ENCODE measurements at places on chromosomes 7 and 10.

- no peak for DNase-seq
These were observed 200.3 kb downstream of the BUB3 start for GRCh38 chr10:123354521-123354920.

GRCh38 chr7:94303118-94303517, 91.6 kb upstream of the COL1A2 start:
- no peak for DNase-seq

DNA sequence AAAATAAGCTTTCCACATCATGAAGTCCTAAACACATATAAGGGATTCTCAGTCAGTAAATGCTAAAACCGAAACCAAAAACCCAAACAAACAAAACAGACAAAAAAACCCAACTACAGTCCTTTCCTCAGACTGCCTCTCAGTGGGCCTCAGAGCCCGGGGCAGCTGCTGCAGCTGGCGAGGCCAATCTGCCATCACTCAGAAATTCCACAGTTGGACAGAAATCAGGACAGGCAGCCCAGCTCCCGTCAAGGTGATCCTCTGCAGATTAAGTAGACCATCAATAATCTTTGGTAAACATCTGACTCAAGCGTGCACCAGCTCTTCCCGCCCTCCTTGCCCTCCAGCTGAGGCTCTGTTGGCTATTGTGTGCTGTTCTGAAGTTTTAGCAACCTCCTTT, 142.2 kb downstream of the ATXN7L1 start:
- DNase-seq = no peak

DNA sequence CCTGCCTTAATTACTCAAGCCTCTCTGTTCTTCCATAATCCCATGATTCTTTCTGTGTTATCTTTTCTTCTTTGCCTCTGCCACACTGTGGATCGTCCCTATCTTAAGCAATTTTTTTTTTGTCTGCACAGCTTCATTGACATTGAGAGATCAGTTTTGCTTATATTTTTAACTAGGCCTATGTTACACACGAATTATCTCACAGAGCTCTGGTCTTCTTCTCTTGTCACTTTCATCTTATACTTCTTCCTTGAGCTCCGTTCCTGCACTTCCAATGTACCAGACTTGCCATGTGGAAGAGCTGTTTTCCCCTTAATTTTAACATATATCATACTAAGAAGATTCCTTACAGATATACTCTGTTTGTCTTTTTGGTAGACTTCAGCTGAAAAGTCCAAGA, 106.1 kb downstream of the MAGI2 start:
- no peak for DNase-seq

DNA sequence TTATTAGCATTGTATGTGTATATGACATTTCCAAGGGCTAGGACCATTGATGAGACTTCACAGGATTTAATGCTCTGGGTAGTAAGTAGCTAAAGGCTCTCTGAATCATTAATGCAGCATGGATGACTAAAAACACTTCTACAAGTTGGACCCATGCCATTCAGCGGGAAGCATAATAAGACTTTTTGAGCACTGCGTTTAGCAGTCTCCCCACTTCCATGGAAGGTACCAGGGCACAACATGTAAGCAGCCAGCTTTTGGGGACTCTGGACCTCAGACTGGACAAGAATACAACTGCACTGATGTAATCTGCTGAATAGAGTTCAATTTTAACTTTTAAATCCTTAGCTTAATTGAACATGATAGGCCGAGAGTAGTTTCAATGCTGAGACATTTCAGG, 191.7 kb upstream of the IMMP2L start:
- no peak for DNase-seq

- DNase-seq = peak; percentile 57
These were observed 29.9 kb upstream of the HNRNPH3 start for GRCh38 chr10:68301790-68302502.

DNA sequence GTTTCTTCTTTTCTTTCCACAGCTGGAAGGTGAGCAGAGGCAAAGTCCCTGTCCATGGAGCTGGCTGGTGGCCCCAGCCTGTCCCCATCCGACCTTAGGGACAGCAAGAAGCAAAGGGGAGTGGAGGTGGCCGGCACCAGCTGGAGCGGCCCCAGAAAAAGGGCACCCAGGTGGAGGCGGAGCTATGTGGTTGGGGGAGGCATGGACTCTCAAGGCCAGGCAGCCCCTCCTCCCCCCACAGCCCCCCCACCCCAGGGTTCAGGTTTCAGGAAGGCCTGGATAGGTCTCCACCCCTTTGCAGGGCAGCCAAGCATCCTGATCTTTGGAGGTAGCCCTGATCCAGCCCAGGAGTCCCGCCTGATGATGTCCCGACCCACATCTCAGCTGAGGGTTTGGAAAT, at the start of gene SSC4D:
Gene SSC4D (minus strand): TSS at position 161 of the 400 bp plus-strand sequence. CDS start 5,258 bp downstream, outside the sequence.
- no peak for DNase-seq

DNA sequence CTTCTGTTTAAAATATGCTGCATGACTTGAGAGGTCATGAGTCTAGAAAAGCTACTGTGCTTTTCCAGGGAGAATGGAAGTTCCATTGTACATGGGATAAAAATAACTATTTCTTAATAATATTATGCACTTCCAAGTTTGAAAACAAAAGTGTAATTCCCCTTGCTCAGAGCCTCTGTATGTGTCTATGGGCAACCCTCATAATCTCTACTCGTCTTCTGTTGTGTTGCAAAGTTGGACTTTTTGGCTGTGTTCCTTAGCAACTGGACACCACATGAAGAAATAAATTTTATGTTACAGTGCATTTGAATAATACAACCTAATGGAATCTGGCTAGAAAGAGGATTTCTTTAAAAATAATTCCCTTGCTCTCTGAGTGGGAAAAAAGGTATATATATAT, 242.6 kb downstream of the TWIST1 start:
- no peak for DNase-seq

DNA sequence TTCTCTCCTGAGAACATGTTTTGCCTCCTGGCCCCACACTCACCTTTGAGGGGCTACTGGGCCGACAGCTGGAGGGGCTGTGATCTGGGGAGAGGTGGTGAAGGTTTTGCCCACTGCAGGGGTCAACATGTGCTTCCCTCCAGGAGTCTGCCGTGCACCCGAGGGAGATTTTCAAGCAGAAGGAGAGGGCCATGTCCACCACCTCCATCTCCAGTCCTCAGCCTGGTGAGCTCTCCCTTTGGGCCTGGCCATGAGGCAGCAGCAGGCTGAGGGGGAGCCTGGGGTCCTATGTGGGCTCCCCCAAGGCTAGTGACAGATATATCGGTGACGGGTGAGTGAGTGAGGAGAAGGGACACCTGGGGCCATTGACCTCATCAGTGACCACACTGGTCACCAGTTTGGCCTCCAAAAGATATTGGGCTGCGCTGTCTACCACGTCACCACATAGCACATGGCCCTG, 6.6 kb downstream of the PGAM2 start:
- no peak for DNase-seq

DNA sequence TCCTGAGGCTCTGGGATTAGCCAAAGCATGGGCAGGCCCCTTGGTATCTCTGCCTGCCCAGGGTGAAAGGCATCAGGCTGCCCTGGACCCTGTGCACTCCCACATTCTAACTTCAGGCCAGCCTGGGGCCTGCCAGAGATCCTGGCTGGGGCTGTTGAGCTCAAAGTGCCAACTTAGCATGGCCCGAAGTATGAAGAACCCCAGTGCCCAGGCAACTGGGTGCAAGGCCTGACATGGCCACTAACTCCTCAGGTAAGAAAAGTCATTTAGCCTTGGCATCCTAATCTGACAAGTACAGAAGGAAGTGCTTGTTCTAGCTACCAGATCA, 43.2 kb downstream of the FAM53B start:
- DNase-seq = no peak

GRCh38 chr10:125769175-125769574, 6.4 kb downstream of the MMP21 start:
- no peak for DNase-seq

GRCh38 chr10:35498693-35499092, 106.4 kb upstream of the GJD4 start:
- no peak for DNase-seq

DNA sequence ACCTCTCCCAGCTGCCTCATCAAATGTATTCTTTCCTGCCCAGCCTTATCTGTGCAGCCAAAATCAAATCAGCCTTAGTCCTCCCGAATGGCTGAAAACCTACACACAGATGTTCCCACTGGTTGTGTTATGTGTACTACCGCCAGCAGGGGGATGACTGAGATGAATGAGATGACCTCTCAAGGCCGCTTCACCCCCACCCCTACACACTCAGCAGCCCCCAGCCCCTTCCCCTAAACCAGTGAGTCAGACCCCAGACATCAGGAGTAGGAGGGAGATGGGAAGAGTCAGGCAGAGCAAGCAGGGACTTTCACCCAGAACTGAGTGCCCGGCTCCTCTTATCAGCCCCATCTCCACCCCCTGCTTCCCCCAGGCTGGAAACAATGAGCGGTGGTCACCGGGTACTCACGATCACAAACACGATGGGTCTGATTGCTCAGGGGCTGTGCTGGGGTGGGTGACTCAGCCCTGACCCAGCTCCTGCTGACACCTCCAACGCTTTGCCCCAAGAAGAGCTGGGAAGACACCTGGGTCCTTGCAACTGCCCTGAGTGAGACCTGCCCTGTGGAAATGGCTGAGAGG, 6.5 kb upstream of the C10orf105 start:
- peak; percentile 58 for DNase-seq

DNA sequence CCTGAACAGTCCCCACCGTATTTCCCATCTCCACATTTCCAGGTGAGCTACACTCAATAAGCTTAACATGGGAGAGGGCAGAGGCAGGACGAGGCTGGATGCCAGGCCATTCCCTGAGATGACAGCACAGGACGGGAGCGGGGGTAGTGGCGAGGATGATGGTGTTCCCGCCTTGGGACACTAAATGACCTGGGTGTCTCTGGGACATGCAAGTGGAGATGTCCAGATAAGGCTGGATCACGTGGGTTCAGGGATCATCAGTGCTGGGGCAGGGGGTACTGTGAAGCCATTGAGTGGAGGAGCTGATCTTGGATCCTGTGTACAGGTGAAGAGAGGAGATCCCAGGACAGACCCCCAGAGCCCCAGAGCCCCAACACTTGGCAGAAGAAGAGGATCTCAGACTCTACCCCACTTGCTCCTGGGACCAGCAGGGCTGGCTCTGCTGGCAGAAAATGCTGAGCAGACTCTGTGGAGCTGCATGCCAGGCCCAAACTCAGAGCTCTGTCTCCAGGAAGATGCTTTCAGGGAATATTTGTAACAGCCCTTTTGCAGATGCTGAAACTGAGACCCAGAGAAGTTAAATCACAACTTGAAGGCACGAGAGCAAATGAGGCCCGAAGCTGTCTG, 29.7 kb upstream of the HSPA12A start:
- no peak for DNase-seq

GRCh38 chr10:73076360-73077183, 20.1 kb downstream of the P4HA1 start:
- DNase-seq = no peak

- no peak for DNase-seq
These were observed 59.4 kb upstream of the MXI1 start for GRCh38 chr10:110147961-110148360.

DNA sequence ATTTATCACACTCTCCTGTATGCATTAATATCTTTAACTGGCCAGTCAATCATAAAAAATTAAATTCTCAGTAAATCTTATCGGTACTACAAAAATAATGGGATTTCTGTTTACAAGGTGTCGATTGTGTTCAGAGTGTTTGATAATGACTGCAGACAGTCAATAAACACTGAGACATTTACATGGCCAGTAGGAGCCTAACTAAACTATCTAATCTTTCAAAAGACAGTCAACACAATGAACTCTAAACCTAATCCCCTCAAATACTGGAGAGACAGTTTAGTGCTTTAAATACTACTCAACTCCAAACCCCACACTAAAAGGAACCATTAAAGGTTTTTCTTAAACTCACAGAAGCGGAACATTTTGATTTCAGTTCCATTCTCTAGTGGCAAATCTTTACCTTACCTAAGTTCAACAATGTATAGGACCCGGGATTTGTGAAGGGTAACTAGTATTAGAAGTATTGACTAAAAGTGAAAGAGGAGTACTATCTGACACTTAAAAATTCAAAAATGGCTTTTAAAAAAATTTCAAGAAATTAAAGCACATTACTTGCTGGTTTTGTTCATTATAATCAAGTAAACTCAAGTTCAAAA, 37.3 kb upstream of the EXOC6 start:
- DNase-seq = no peak

DNA sequence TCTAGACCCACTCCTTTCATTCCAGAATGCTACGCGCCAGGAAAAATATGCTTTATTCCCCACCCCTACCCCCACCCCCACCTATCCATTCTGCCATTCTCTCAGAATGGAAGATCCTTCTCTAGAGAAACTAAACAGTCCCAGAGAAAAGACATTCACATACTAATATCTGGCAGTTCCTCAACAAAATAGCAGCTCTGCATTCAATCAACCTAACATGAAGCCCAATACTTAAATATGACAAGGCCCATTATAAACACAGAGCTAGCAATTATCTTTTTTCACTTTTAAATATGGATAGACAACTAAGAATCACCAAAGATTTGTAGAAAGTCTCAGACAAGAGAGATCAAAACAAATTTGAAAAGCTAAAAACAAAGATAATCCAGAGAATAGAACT, 16.4 kb downstream of the CACUL1 start:
- no peak for DNase-seq

DNA sequence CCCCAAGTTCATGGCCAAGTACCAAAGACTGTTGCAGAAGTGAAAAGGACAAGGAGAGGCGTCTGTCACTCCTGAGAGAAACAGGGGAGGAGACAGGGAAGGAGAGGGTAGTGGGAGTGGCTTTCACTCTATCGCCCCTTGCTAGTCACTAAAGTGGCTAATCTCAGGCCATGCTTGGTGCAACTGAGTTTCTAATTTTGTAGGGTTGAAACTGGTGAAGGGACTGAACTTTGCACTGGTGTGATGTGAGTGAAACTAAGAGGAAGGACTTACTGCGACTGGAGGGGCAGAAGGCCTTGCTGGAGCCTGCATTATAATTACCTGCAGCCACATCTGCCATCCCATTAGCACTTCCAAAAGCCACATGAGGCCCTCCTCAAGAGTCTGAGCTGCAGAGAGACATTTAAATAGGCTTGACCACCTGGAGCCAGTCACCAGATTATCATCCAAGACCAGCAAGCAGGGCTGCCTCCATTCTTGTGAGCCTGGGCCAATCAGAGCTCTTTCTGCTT, 107.2 kb upstream of the EEPD1 start:
- DNase-seq = no peak

DNA sequence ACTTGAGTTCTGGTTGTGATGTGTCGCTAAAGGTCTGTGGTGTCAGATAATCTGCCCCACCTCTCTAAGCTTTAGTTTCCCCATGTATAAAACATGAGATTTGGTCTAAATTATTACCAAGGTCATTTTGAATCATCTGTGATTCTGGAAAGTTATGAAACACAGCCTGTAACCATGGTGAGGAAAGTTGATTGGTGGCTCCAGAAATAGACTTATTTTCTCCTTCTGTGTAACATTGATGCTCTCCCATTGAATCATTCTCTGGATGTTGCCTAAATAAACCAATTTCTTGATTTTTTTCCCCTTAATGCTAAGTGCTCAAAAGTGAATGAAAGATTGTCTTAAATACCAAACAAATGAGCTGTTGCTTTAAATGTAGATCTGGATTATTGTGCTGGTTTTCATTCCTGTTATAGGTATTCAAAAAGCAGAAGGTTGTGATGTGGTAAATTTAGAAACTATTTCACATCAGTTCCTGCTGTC, 30.0 kb upstream of the PCGF5 start:
- peak; percentile 74 for DNase-seq

GRCh38 chr7:120550494-120551048, 277.6 kb downstream of the KCND2 start:
- peak; percentile 9 for DNase-seq
